ENCODE measurements at places on chromosomes 1 and 21.

- DNase-seq = no peak
These were observed 996 bp upstream of the C1orf159 start for GRCh38 chr1:1116701-1117468.

DNA sequence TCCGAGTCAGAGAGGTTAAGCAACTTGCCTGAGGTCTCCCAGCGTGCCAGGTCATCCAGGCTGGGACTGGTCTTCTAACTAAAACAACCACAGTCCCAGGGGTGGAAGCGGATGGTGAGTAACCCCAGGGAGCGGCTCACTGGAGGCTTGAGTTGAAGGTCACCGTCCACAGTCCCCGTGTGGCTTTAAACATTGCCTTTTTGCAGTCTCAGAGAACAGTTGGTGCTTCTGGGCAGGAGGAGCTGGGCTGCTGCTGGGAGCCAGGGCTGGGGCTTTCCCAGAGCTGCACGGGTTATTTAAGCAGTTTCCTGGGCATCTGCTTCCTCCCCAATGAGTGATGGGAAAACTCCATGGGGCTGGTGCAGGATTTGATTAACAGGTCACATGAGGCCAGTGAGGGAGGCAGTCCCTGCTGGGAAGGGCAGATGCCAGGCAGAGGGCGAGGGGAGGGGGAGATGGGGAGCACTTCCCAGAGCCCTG lies 12.3 kb downstream of the ARHGEF10L start:
- DNase-seq = no peak

GRCh38 chr1:201260236-201260590 lies 23.1 kb upstream of the PKP1 start:
- no peak for DNase-seq

- no peak for DNase-seq
These were observed 320.8 kb downstream of the PTPRC start for GRCh38 chr1:198959676-198960075.

DNA sequence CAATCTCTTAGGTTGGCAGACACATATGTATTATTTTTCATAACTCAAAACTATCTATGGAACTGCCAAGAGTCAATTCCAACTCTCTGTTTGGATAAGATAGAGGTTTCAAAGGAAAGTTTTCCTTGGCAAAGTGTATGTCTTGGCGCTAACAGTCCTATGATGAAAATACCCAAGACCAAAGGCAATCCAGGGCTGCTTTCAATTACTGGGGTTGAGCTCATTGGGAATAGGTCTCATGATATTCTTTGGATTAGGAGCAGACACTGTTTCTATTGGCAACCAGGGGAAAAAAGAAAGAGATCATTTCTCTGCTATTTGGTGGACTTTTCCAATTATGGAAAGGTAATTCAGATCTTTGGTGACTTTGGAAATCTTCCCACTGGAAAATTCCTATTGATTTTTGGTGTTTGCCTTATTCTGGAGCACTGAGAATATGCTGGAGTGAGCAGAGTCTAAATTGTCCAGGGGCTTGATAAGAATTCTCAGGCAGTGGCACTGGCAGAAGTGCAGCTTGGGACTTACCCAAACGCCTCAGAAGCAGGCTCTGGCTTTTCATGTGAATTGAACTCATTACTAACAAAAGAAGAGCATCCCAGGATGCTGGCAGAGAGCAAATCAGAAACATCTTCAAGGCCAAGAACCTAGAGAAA lies 20.4 kb upstream of the PLXNA2 start:
- DNase-seq = no peak

DNA sequence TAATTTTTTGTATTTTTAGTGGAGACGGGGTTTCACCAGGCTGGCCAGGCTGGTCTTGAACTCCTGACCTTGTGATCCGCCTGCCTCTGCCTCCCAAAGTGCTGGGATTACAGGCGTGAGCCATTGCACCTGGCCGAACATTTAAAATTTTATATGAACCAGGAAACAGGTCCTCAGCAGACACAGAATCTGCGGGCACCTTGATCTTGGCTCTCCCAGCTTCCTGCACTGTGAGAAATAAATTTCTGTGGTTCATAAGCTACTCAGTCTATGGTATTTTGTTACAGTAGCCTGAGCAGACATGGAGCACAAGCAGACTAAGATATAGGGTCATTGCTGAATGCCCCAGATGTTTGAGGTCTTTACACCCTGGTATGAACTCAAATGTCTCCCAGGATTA lies 23.6 kb upstream of the CTH start:
- no peak for DNase-seq

DNA sequence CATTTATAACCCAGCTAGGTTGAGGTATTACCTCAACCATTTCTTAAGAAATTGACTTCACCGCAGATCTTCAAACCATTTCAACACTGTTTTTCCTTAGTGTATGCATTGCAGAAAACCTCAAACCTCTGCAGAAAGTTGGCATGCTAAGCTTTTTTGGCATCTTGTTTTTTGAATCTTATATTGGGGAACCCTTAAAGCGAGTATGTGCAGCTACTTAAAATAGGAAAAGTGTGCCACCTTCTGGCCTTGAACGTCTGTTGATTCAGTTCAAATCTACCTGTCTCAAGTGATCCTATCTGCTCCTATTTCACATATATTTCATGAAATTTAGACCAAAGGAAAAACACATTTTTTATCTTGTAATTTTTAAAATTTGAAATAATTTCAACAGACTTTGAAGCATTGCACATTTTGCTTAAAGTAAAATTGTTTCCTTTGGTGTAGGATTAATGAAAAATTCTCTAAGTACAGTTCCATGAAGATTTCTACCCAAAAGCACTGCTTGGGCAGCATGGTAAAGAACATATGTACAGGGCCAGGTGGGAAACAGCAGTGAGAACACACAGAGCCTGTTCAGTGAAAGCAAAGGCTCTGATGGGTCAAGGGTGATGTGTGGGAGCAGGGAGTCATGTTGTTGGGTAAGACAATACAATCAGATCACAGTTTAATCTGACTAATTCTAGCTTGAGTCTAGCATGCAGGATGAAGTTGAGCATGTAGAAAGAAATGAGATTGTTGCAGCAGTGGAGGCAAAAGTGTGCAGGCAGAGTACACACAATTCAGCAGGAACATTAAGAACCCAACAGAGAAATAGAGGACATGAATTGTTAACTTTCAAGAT lies 17.2 kb downstream of the HENMT1 start:
- DNase-seq = peak; percentile 69

DNA sequence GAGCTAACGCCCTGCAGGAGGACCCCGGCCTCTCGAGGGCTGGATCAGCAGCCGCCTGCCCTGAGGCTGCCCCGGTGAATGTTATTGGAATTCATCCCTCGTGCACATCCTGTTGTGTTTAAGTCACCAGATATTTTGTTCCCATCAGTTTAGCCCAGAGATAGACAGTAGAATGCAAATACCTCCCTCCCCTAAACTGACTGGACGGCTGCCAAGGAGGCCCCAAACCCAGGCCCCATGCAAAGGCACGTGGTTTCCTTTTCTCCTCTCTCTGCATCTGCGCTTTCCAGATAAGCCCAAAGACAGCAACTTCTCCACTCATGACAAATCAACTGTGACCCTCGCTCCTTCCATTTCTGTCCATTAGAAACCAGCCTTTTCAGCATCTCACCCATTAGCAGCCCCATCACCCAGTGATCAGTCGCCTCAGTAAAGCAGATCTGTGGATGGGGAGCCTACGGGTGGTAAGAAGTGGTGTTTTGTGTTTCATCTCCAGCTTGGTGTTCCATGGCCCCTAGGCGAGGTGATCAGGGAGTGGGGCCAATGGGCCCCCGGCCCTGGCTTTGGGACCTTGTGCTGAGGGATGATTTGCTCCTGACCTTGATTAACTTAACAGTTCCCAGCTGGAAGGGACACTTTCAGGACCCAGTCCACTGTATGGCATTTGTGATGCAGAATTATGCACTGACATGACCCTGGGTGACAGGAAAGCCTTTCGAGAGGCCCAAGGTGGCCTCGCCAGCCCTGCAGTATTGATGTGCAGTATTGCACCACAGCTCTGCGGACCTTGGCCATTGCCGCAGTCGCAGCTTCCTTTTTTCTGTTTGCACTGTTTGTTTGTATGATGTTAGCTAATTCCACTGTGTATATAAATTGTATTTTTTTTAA lies 5.2 kb downstream of the NPPA start:
- DNase-seq = peak; percentile 66

- DNase-seq = peak; percentile 56
These were observed 1.7 kb downstream of the PTP4A2 start for GRCh38 chr1:31936278-31936980.

GRCh38 chr1:43510621-43511020 lies 20.1 kb upstream of the PTPRF start:
- no peak for DNase-seq

GRCh38 chr1:113041569-113042284 lies 31.3 kb upstream of the LRIG2 start:
- DNase-seq = no peak

DNA sequence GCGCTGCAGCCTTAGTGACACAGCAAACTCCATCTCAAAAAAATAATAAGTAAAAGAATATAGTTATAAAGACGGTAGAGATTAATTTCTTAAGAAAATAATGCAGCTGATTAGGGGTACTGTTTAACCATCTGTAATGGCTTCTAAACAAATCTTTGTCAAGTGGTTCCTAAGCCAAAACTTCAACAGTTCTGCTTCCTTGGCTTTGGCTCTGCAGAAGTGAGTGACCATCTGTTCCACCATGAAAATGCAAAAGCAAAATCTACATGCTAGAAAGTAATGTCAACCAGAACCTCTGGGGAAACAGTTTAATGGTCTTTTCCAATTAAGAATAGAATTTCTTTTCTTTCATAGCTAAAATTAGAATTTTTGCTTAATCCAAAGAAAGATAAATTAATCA lies 8.3 kb upstream of the SH2D5 start:
- no peak for DNase-seq

DNA sequence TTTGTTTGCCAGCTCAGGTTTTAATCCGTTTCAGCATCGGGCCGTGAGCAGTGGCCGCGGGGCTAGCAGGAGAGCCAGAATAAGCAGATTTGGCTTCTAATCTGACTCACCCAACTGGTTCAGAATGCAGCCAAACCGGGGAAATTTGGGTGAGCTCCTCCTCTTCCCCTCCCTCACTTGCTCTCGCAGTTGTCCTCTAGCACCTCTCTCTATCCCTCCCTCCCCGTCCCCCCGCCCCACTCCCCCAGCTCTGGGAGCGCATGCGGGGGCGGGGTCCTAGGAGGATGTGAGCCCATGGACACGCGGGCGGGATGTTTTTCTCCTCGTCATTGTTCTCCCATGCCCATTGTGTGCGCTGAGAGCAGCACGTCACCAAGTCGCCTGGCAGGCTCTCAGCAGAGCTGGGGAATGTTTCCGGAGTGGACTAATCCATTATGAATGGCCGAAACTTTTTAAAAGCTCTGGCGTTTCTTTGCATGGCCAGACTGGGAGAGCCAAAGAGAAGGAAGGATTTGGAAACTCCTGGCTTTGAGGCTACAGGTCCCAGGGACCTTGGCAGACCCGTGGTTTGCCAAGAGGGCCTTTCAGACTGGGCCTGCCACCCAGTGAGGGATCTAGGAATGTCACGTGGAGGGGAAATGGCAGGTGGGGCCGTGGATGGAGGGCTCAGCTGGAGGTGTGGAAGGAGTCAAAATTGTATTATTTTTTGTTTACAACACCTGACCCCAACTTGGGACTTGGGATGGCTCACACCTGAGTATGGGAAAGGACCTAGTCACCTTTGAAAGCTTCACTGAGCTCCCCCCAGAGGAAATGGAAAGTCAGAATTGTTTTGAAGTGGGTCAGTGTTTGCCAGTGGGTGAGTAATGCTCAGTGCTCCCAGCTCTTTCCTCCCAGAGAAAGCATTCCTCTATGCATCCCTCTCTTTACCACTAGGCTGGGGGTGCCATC lies 39.2 kb downstream of the CDK18 start:
- DNase-seq = no peak

GRCh38 chr1:54132495-54132894 lies 20.3 kb downstream of the CDCP2 start:
- DNase-seq = no peak

DNA sequence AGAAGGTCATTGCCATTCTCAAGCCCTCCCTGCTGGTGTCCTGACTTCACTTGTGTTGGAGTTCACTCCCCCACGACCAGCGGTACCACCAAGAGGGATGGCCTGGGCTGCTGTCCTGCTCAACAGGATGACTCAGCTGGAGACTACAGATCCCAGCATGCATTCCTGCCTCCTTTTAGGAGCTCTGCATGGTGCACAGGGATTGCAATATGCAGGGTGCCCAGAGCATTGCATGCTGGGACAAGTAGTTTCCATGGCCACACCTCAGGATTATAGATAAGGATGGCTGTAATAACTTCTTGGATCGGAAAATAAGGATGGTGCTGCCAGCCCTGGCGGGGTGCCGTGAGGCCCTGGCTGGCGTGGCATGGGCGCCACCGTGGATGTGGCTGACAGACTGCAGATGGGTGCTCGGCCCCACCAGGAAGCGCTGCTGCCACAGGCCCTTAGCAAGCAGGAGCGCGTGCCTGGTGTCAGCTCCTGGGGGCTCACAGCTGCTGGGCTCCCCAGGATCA lies 150.0 kb downstream of the CASZ1 start:
- DNase-seq = peak; percentile 8

- DNase-seq = no peak
These were observed 13.5 kb upstream of the FOXJ3 start for GRCh38 chr1:42348498-42348897.

DNA sequence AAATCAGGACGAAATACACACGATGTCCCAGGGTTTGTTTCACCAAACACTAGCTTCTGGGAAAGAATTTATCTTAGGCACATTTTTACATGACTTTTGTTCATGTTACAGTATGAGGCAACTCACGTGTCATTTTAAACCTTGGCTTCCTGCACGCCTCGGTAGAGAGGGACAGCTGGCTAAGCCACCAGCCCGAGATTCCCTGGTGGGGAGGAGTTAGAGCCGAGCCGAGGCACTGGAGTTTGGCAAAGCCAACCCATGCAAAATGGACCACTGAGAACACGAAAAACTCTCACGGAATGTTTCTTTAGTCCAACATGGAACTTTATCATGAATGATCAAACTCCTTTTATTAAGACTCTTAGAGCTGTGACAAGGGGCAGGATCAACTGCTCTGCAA lies 240.0 kb downstream of the DYRK1A start:
- DNase-seq = no peak

DNA sequence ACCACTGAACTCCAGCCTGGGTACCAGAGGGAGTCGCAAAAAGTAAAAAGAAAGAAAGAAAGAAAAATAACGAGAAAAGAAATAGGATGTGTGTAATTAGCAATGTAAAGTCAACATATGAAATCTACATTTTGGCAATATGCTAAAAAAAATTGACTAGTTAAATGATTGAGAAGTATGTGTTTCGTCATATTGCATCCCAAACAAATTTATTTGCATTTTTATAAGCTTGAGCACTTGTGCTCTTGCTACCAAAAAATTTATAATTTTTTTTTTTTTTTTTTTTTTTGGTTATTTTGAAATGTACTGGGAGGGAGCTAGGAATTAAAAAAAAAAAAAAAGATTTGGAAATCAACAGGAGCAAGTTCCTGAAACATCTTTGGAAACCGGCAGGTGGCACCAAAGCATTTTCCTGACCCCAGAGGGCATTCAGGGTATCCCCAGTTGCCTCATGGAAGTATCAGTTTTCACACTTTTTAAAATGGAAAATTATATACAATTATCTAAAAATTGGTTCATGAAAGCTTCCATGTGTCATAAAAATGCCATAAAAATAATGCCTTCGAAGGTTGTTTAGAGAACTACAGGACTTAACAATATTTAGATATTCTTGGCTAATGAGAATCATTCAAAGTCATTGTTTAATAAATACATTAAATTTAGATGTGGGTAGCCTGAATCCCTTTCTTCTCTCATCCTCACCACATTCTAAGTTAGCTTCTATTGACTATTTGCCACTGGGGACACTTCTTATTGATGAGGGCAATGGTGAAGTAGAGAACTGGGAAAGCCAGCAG lies 4.8 kb upstream of the HEATR1 start:
- DNase-seq = peak; percentile 20

GRCh38 chr1:191875994-191876393 lies 282.3 kb upstream of the RGS18 start:
- no peak for DNase-seq
